ENCODE measurements at places on chromosomes 6 and 20.

DNA sequence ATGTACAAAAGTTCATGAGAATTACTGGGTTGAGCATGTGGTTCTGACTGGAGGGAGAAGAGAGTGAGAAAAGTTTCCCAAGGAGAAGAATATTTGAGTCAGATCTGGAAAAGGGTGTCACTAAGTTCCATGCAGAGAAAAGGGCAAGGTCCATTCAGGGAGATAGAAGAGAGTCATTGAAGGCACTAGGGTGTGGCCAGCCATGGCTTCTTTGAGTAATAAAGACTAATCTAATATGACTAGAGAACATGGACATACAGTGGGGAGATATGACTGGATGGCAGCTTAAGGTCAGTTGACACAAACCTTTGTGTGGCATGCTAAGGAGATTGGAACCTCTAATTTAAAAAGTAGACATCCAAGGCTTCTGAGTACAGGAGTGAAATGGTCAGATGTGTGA lies 10.7 kb upstream of the SLC17A4 start:
- DNase-seq = no peak

- no peak for DNase-seq
Measured at GRCh38 chr6:117600008-117600743, 2.1 kb downstream of the GOPC start.

DNA sequence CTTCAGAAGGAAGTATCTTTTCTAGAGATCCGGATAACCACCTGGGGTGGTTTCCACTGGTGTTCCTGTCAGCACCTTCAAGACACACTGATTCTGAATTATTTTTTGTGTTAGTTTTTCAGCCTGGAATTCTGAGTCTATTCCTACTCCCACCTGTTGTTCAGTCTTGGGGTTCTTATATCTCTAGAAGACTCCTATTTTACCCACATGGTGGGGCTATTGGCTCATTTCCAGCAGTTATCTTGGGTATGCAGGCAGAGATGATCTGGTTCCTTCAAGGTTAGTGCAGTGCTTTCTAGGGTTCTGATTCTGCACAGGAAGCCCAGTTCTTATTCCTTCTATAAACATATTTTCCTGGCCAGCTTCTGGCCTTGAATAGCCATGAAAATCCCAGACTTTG lies 175.6 kb upstream of the PDE7B start:
- peak; percentile 52 for DNase-seq

DNA sequence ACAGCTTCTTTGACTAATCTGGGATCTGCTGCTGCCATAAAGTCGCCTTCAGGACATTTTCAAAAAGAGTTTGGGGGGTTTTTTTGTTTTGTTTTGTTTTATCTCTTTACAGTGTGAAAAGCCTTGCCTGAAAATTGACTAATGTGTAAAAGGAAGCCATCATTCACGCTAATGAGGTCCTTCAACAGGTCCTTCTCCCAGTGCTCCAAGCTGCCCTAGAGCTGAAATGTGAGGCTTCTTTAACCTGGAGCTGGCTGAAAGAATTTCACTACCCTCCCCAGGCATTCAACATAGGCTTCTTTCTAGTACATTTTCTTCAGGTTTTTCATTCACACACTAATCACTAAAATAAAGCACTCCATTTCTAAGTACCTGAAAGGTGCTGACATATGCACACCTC lies 145.1 kb upstream of the PRDM1 start:
- no peak for DNase-seq

GRCh38 chr20:46990017-46990595 lies 95.5 kb downstream of the EYA2 start:
- DNase-seq = peak; percentile 16

DNA sequence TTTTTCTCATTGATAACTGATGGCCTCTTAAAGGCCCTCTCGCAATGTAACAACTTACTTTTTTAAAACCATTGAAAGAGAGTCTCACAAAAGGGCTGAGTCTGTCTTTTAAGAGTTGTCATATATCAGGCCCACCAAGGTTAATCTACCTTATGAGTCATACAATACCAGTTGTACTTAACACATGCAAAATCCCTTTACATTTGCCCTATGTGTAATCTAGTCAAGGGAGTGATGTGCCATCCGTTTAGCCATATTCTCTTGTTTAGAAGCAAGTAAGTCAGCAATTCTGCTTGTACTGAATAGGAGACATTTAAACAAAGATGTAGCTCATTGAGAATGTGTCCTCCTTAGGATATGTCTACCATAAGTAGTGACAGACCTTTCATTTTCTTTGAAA lies 143.7 kb downstream of the TENT5A start:
- no peak for DNase-seq

- DNase-seq = no peak
Measured at GRCh38 chr6:16673011-16673797, 88.1 kb downstream of the ATXN1 start.

GRCh38 chr6:145866456-145867396 lies 52.1 kb upstream of the FBXO30 start:
- DNase-seq = peak; percentile 38

DNA sequence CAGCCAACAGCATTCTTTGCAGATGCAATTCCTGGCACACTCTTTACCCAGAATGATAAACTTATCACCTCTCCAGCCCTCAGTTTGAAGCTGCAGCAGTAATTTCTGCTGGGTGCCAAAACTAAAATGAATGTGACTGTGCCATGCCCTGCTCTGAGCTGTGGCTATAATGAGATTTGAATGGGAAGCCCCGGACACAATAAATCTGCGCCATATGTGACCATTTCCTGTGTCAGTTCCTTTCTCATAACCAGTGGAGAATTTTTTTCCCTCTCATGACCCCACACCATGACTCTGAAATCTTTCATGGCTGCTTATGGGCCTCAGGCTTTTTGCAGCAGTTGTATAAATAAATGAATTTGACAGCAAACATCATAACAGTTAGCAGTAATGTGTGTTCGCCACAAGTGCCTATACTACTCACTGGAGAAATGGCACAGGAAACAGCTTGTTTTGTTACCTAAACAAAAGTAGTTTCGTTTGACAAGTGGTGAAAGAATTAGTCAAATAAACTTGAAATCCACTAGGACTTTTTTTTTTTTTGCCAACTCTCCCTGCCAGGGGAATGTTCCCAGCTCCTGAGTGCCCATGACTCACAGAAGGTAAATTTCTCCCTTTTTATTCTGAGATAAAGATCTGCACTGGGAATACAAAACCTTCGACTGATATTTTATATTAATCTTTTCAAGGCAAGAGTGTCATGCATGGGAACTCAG lies 408.4 kb downstream of the PKHD1 start:
- DNase-seq = no peak

GRCh38 chr6:24974182-24975171 lies 38.7 kb upstream of the RIPOR2 start:
- DNase-seq = peak; percentile 77

DNA sequence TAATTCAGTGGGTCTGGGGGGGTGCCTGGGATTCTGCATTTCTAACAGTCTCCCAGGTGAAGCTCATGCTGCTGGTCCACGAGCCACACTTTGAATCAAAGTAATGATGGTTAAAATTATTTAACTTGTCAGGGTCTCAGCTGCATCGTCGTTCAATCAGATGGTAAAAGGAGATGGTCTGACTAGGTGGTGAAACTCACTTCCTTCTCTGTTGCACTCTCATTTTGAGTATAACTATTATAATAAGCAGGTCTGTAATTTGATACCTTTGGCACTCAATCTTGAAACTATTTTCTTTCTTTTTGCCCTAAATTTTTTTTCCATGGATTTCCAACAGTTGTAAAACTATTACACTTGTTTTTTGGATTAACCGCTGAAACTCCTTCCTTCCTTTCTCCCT lies 292.5 kb downstream of the FARS2 start:
- no peak for DNase-seq

GRCh38 chr6:37209461-37210205 lies 39.7 kb downstream of the PIM1 start:
- peak; percentile 86 for DNase-seq

- no peak for DNase-seq
Measured at GRCh38 chr6:21987501-21987957, 309.3 kb downstream of the PRL start.

- DNase-seq = no peak
Measured at GRCh38 chr20:9068841-9069663, at the start of gene PLCB4. Gene PLCB4 (plus strand): TSS chr20:9069087. CDS start chr20:9307815, 238,728 bp downstream.

- DNase-seq = no peak
Measured at GRCh38 chr20:47982574-47983360, 197.5 kb upstream of the SULF2 start.

DNA sequence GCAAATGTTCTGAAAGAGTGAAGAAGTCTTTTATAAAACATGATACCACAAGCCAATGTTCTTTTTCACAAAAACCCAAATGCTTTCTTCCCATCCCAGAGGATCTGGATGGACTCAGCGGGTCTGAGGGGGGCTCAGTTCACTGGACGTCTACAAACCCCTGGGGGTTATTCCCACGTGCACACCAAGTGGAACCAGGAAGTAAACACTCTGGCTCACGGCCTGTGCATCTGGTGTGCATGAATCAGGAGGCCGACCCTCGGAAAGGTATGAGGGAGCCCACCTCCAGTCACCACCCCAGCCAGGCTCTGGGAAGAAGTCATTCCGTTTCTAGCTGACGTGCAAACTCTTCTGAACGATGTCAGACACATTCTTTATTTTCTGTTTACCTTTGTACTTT lies 252.2 kb downstream of the DLL1 start:
- no peak for DNase-seq

DNA sequence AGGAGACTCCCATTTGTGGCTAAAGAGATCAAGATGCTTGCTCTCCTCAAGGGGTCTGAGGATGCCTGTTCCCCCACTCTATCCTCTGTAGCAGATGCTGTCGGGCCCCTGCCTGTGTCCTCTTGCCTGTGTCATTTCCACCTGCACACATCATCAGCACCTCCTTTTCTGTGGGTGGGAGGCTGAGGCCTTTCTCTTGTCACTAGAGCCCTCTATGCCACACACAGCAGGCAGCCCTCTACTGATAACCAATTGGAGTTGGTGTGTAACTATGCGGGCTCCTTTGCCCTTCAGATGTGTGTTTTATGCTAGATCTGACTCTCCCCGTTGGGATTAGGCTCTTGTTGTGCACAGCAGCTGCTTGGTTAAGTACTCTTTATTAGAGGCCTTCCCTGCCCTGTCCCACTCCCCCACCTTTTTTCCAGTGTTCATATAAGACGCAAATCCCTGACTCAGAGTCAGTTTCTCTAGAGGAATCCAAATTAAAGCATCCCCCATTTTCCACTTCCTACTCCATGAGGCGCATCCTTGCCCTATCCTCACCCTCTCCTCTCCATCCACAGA lies 7.7 kb downstream of the TREML2 start:
- DNase-seq = no peak

GRCh38 chr6:24775520-24776058 lies 852 bp downstream of the GMNN start:
- DNase-seq = peak; percentile 38

DNA sequence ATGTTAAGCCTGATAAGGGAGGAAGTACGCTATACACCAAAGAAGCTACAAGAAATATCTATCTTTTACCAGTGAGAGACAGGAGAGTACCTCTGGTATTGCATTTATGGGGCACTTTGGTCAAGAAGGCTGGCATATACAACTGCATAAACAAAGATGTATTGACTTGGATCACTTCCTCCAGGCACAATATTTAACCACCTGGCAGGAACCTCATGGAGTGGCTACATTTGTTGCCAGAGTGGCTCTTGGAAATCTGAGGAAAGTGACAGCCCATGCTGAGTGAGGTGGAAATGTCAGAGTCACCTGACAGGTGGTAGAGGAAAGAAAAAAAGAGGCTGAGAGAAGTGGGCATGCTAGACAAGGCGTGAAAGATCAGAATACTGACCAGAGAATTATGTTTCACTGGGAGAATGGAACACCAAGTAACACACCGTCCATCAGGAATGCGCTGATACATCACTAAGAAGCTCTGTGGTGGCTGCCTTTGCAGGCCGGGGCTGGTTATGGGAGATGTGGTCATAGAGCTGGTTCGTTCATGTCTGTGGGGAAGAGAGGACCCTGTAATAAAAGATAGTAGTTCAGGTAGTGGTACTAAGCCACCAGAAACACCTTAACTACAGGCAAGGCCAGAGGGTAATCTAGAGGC lies 61.4 kb upstream of the UFL1 start:
- DNase-seq = no peak

DNA sequence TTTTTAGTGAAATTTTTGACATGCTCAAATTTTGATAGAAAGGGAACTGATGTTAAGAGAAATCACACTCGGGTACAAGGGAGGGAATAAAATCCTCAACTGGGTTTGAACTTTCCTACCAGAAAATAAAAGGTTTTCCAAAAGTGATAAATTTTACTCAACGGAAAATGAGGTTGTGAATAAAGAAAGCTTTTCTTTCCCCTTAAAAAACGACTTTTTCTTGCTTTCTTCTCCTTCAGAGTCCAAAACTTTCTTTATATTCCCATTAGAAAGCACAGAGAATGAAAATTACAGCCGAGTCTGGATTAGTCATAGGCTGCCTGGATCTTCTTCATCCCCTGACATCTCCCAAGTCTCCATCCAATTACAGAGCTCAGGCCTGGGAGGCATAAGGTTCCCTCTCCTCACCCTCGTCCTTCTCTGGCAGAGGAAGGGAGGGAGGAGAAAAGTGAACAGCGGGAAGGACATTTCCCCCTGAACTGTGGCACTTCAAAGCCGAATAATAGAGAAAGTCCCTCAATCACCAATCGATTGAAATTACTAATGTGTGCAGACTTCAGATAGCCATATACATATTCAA lies 28.1 kb upstream of the QKI start:
- no peak for DNase-seq

DNA sequence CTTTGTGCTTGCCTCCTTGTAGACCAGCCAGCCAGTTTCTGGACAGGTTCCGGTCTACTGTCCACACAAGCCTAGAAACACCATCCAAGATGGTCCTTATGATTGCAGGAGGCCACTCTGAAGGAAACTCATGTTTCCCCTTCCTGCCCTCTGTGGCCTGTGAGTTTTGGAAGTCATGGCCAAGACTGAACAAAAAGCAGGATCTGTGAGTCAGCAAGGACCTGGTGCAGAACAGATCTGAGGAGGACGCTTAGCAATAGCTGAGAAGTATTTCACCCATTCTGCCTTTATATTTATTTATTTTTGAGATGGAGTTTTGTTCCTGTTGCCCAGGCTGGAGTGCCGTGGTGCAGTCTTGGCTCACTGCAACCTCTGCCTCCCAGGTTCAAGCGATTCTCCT lies 134.6 kb upstream of the EEF1E1 start:
- DNase-seq = no peak

DNA sequence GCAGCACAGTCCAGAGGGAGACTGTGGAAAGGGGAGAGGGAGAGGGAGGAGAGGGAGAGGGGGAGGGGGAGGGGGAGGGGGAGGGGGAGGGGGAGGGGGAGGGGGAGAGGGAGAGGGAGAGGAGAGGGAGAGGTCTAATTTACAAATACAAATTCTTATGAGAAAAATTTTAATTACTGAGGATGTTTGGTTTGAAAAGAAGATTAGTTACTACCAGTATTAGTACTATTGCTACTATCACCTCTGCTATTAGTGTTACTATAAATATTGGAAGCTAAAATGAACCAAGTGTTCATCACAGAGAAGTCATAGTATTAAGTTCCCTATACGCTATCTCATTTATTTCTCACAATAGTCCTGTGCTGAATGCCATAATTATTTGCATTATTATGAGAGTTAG lies 14.3 kb upstream of the TSBP1 start:
- DNase-seq = no peak
